ENCODE measurements at places on chromosomes 16 and 17.

- no peaks in the 10 kb centered on the region for H3K27me3 ChIP-seq
- no peaks in the 10 kb centered on the region for H3K4me1 ChIP-seq
- H3K27ac ChIP-seq: no peak overlapping the region
- H3K4me3 ChIP-seq: no peak overlapping the region
- no peaks in the 10 kb centered on the region for H3K36me3 ChIP-seq
Observed at GRCh38 chr16:15830832-15831451, 25.9 kb downstream of the MYH11 start.

- no peak overlapping the region for H3K4me3 ChIP-seq
- H3K27me3 ChIP-seq: peaks cover 2% of the 10 kb centered on the region
- no peaks in the 10 kb centered on the region for H3K4me1 ChIP-seq
- no peaks in the 10 kb centered on the region for H3K36me3 ChIP-seq
- no peak for DNase-seq
- H3K27ac ChIP-seq: no peak overlapping the region
Observed at GRCh38 chr17:62716834-62717588, 89.5 kb downstream of the MRC2 start.

GRCh38 chr17:70288540-70289290 lies 119.4 kb downstream of the KCNJ2 start:
- H3K4me1 ChIP-seq: no peaks in the 10 kb centered on the region
- H3K4me3 ChIP-seq: no peak overlapping the region
- no peak for DNase-seq
- H3K27me3 ChIP-seq: no peaks in the 10 kb centered on the region
- H3K27ac ChIP-seq: no peak overlapping the region

DNA sequence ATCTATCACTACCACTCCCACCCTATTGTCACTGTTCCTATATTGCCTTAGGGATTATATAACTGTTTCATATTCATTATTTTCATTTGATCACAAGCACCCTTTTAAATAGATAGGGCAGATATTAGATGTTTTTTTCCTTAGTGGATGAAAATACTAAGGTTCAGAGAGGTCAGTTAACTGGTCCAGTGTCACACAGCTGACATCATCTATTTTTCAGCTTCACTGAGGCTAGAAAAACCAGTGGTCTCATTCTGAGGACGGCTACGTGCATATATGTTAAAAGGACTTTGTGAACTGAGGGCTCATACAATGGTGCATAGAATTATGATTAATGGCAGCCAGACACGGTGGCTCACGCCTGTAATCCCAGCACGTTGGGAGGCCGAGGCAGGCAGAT lies 29.0 kb upstream of the RGS9 start:
- DNase-seq: no peak
- peaks cover 14% of the 10 kb centered on the region for H3K4me1 ChIP-seq
- peak overlapping the region; percentile 68 for H3K27ac ChIP-seq

- DNase-seq: peak; percentile 33
- no peaks in the 10 kb centered on the region for H3K27me3 ChIP-seq
- H3K4me1 ChIP-seq: peaks cover 32% of the 10 kb centered on the region
- peak overlapping the region; percentile 99 for H3K27ac ChIP-seq
- no peaks in the 10 kb centered on the region for H3K36me3 ChIP-seq
Observed at GRCh38 chr16:89971495-89972243, 23.1 kb downstream of the DEF8 start.

DNA sequence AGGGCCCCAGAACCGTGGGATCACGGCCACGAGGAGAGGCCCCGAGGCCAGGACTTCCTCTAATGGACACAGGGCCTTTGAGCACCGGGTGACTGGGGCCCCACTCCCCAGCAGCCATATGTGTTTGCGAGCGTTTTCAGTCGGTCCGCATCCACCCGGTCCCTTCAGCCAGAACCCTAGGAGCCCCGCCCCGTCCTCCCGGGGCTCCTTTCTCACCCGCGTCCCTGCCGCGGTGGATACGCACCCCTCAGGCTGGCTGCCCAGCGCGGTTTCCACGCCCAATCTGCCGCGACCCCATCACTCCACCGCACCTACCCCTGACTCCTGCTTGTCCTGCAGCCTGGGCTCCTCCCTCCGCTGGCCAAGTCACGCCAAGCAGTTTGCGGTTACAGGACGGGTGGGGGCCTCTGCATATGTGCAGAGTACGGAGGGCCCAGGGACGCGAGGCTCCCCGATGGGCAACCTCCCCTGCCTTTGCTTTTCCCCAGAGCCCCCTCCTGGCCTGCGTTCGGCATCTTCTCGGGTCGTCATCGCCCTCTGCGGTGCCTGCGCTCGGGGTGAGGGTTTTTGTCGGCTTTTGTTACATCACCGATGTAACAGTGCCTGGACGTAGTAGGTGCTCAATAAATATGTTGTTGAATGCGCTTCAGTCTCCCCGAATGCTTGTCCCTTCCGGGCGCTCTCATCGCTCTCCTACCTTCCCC lies 1.0 kb upstream of the TTYH2 start:
- no peaks in the 10 kb centered on the region for H3K27me3 ChIP-seq
- peaks cover 4% of the 10 kb centered on the region for H3K36me3 ChIP-seq
- H3K27ac ChIP-seq: peak overlapping the region; percentile 96
- peak overlapping the region; percentile 60 for H3K4me3 ChIP-seq
- peaks cover 52% of the 10 kb centered on the region for H3K4me1 ChIP-seq

DNA sequence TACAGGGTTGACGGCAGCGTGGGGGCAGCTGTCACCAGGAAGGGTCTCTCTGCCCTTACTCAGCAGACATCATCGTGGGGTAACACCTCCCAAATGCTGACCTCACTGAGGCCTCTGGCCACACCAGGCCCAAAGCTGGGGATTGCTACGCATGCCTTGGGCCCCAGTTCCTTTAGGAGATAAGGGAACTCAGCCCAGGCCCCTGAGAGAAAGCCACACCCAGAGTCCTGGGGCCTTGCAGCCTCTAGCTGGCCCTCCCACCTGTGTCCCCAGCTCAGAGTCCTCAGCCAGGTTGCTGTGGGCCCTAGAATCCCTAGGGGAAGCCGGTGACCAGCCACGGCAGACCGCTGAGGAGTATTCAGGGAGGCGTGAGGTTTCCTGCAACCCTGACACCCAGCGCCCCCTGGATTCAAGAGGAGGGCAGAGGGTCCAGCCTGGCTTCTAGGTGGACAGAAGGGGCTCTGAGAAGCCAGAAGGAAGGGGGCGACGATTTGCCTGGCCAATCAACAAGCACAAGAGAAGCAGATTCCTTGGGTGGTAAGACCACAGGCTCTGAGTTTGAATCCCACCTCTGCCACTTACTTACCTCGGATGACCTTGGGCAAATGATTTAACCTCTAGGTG lies 10.3 kb upstream of the GINS2 start:
- H3K4me1 ChIP-seq: no peaks in the 10 kb centered on the region
- no peak for DNase-seq
- no peaks in the 10 kb centered on the region for H3K27me3 ChIP-seq
- H3K36me3 ChIP-seq: no peaks in the 10 kb centered on the region
- H3K27ac ChIP-seq: no peak overlapping the region
- no peak overlapping the region for H3K4me3 ChIP-seq

All from psoas muscle (tissue), 8 donors.